Activated CD4-positive, alpha-beta T cell treated with anti-CD3 and anti-CD28 coated beads, Interleukin-2, amount 50 U/mL, for 16 hours (primary cell): ENCODE measurements at places on chromosomes 2 and 18.

- DNase-seq: no peak
Measured at GRCh38 chr2:54805255-54805654, 81.8 kb downstream of the EML6 start.

DNA sequence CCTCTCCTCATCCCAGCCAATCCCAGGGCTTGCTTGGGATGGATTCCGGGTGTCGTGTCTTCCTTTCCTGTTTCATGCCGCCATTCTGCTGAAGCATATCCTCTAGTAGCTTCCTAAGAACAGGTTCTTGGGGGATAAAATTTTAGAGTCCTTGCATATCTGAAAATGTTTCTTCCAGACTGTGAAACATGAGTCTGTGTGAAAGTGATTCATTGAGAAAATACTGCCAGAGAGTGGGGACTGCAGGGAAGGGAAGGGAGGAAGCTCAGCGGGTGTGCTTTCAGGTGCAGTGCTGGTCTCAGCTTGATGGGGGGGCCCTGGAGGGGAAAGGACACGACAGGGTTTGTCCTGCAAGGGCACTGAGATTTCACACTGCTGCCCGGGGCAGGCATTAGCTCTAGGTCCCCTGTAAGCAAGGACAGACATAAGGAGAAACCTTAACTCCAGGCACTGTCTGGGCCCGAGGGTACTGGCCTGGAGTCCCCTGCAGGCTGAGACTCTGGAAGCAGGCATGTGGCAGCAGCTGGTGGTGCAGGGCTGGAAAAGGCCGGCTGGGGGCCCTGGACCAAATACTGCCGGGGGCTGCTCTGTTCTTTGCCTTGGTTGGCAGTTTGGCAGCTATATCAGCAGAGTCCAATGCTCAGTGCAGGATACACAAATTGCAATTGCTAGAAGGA, 97.6 kb upstream of the HS6ST1 start:
- no peak for DNase-seq

DNA sequence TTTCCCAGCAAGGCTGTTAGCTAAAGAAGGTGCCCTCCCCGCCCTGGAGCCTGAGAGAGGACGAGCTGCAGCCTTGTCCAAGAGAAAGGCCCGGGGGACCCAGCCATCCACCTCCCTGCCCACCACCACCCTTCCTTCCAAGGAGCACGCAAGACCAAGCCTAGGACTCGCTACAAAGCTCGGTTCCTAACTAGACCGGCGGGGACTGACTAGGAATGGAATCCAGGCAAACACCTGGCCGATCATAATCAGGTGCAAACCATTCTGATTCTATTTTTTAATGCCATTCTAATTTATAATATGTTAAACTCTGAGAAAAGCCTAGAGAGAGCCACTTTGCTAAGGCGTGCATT, 19.7 kb upstream of the TUBB6 start:
- no peak for DNase-seq

- no peak for DNase-seq
Measured at GRCh38 chr2:187198136-187198535, 249.9 kb downstream of the CALCRL start.

DNA sequence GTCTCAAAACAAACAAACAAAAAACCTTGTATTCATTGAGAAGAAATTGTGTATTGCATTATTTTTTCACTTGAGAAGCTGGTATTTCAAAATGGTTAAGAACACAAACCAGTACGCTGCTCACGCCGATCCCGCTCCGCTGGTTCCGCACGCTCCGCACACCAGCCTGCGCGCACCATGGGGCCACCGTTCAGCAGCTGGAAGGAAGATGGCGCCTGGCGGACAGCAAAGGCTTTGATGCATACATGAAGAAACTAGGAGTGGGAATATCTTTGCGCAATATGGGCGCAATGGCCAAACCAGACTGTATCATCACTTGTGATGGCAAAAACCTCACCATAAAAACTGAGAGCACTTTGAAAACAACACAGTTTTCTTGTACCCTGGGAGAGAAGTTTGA, 75.7 kb downstream of the RBM43 start:
- no peak for DNase-seq

GRCh38 chr2:200454927-200455801, 54.7 kb downstream of the KCTD18 start:
- DNase-seq: peak; percentile 87

GRCh38 chr2:41414486-41415230, 633.2 kb upstream of the PKDCC start:
- peak; percentile 23 for DNase-seq
